CD4-positive, CD25-positive, alpha-beta regulatory T cell (primary cell): ENCODE measurements at places on chromosomes 16 and 17. TPM values are rescaled to one million over a fixed set of nuclear protein-coding genes. Genes with fewer than 3 reads are reported as not detected.

- no peak for DNase-seq
These were observed 11.2 kb upstream of the KCNJ2 start for GRCh38 chr17:70158180-70158579.

- no peak for DNase-seq
These were observed 193.5 kb downstream of the WWOX start for GRCh38 chr16:78292844-78293380.

- DNase-seq: no peak
These were observed 1.2 kb downstream of the QPRT start for GRCh38 chr16:29680180-29680598.

The TENT4B gene
- total RNA-seq: 19.7 TPM

The PRMT7 gene
- 53.8 TPM for total RNA-seq

- DNase-seq: no peak
These were observed 11.4 kb upstream of the RHBDF2 start for GRCh38 chr17:76512366-76513305.

GRCh38 chr17:47239967-47240651 lies 13.5 kb upstream of the ITGB3 start:
- DNase-seq: no peak

DNA sequence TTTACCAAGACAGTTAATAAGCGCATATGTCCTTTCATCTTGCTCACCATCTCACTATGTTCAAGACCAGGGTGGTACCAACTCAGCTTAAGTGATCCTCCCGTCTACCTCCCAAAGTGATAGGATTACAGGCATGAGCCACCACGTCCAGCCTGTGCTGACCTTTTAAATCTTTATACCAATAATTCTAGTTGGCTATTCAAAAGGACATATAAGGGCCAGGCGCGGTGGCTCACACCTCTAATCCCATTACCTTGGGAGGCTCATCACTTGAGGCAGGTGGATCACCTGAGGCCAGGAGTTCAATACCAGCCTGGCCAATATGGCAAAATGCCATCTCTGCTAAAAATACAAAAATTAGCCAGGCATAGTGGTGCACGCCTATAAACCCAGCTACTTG lies 2.4 kb downstream of the CEP95 start:
- no peak for DNase-seq

GRCh38 chr16:70738083-70738977 lies 52.5 kb upstream of the MTSS2 start:
- DNase-seq: no peak

GRCh38 chr17:67718325-67718941 lies 697 bp downstream of the NOL11 start:
- DNase-seq: no peak

- no peak for DNase-seq
These were observed 1.8 kb upstream of the JMJD8 start for GRCh38 chr16:685967-686366.

GRCh38 chr16:80739523-80739922 lies 64.9 kb downstream of the CDYL2 start:
- no peak for DNase-seq

The CA7 gene
- total RNA-seq: not detected

DNA sequence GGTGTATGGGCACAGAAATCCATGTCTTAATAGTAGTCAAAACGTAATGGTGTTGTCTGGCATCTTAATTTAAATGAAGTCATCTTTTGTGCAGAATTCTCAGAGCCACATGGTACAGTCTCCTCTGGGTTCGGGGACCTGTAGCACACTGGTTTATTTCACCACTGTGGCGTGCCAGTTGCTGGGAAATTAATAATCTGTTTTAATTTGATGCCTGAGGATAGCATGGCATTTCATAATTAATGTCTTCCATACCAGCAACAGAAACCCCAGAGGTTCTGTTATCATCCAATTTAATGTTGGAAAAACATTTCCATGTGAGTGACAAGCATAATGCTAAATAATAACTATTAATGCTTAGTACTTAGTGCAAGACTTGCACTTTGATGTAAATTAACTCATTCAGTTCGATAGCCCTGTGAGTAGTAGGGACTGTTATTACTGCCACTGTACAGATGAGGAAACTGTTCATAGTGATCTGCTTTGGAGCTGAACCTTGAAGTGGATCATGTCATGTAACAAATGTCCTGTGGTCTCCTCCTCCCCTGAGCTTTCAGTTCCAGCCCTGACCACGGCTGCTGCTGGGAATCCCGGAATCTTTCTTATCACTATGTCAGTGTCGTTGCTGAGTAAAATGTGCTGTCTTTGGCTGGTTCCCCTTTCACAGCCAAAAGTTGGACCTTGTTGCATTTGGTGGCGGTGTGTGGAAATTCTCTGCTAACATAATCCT lies 51.2 kb downstream of the SNX29 start:
- no peak for DNase-seq

DNA sequence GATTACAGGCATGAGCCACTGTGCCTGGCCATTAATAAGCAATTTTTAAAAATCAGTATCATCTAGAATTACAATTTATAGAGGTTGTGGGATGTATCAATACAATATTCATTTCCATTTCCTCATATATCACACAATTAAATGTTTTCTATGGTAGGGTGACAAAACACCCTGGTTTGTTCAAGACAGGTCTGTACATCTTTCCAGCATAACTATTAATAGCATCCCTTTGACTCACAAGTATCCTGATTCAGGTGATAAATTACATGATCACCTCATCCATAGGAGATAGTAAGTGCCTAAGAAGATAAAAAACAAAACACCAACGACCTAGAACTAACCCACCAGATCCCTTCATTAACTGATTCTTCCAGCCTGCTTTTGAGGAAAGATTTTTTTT lies 13.1 kb downstream of the COIL start:
- no peak for DNase-seq

The ADORA2B gene
- total RNA-seq: not detected

The AANAT gene
- not detected for total RNA-seq

DNA sequence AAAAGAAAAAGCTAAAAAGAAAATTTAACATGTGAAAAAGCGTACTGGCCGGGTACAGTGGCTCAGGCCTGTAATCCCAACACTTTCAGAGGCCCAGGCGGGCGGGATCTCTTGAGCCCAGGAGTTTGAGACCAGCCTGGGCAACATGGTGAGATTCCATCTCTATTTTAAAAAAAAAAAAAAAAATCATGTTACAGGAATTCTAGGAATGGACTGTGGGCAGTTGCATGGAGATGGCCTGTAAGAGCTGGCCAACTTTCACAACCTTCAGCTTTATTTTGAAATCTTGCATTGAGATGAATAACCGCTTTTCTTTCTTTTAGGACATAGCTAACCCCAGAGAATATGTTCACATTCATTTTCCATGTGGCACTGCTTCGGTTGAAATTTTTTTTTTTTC lies 8.2 kb upstream of the CIAO3 start:
- DNase-seq: no peak

DNA sequence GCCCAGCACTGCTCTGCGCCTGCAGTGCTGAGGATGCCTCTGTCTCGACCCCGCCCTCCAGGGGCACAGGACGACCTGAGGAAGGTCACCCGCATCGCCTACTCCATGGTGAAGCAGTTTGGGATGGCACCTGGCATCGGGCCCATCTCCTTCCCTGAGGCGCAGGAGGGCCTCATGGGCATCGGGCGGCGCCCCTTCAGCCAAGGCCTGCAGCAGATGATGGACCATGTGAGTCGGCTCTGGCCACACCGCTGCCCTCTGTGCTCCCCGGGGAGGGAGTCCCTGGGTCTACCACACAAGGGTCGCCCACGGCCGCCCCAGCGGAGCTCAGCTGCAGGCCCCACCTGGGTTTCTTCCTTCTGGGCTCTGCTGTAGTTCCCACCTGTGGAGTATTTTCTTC lies 6.7 kb upstream of the RPL13 start:
- DNase-seq: no peak

The NDRG4 gene
- 0.52 TPM for total RNA-seq
